Left cardiac atrium (tissue), 4 donors: ENCODE measurements at places on chromosomes 7 and 10. TPM values are rescaled to one million over a fixed set of nuclear protein-coding genes. Genes with fewer than 3 reads are reported as not detected.

- peak; percentile 47 for DNase-seq
These were observed 509.5 kb downstream of the CCSER2 start for GRCh38 chr10:84837877-84838276.

DNA sequence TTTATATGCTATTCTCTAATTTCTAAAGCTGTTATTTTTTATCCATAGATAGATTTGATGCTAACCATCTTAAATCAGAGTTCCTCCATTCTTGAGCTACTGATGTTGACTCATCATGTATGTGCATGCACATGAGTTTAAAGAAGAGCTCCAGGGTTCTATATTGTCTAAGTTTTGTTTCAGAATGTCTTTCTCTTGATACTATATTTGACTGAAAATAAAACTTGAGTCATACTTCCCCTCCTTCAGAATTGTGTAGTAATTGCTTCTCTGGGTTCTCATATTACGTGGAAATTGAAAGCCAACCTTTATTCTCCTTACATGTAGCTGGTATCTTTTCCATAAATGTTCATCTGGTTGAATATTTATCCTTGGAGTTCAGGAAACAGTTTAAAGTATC, 89.4 kb downstream of the LRRTM3 start:
- no peak for DNase-seq

DNA sequence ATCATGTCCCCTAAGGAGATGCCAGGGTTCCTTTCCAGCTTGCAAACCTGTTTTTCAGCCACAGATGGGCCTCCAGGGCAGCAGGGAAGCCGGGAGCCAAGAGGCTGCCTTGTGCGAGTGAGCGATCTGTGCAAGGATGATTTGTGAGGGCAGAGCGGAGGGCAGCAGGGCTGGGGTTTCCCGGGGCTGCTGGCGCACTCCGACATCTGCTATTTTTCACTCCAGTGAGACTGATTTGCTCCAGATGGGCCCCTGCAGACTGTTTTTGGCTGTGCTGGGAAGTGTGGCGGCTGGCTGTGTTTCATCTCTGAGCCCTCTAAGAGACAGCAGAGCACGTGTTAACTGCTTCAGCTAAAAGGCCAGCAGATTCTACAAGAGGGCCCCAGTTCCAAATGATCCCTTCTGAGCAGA, 466.2 kb downstream of the TYW1 start:
- DNase-seq = no peak

The SPDYE2 gene
- not detected for total RNA-seq

The TAS2R4 gene
- 0.26 TPM for total RNA-seq
